ENCODE measurements at places on chromosomes 5 and 9. TPM values are rescaled to one million over a fixed set of nuclear protein-coding genes. Genes with fewer than 3 reads are reported as not detected.

ITK gene
- total RNA-seq, result not detected

FAM221B gene
- not detected for total RNA-seq

FBN2 gene
- 0.13 TPM for total RNA-seq

CCDC171 gene
- total RNA-seq, result 0.26 TPM

GPR150 gene
- total RNA-seq, result 0.13 TPM

SKP2 gene
- total RNA-seq, result 22.5 TPM

CD180 gene
- not detected for total RNA-seq

SPINK6 gene
- not detected for total RNA-seq

SIMC1 gene
- 3.3 TPM for total RNA-seq

BHMT gene
- not detected for total RNA-seq

TSLP gene
- total RNA-seq, result under 0.01 TPM

EXD3 gene
- total RNA-seq, result 12.2 TPM

WDR70 gene
- 19.7 TPM for total RNA-seq

MTAP gene
- total RNA-seq, result 14.8 TPM
